WERI-Rb-1 (cell line): ENCODE measurements at places on chromosomes 7 and 10.

GRCh38 chr10:95221124-95221523 lies 27.1 kb downstream of the ACSM6 start:
- DNase-seq = no peak

DNA sequence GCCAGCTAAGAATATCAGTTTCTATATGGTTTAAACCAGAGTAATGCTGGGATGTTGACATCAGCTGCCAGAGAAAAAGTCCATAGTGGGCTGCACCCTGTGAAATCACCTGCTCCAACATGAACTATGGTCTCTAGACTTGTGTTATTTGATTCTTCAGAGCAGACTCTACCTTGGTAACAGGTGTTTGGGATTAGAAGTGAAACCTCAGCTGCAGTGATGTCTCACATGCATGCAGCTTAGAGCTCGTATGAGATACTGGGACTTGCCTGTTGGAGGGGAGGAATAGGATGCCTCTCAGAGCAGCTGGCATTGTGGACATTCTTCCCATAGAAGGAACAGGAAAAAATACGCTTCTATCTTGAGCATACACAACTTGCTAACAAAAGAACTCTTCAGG lies 287.1 kb upstream of the CSTF2T start:
- DNase-seq = no peak

DNA sequence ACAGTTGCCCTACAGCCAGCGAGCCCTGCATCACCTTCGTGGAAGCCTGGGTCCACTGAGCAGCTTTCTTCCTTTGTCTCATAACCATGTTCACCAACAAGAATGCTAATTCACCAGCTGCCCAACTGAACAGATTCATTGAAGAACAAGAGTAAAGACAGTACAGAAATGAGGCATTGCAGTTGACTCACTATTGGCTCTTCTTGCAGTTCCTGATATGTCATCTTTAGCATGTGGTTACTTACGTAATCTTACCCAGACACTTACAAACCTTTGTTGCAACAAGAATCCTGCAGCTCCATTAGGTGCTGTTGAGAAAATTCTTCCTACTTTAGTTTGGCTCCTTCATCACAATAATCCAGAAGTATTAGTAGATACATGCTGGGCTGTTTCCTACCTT lies 174.0 kb upstream of the TPK1 start:
- no peak for DNase-seq

DNA sequence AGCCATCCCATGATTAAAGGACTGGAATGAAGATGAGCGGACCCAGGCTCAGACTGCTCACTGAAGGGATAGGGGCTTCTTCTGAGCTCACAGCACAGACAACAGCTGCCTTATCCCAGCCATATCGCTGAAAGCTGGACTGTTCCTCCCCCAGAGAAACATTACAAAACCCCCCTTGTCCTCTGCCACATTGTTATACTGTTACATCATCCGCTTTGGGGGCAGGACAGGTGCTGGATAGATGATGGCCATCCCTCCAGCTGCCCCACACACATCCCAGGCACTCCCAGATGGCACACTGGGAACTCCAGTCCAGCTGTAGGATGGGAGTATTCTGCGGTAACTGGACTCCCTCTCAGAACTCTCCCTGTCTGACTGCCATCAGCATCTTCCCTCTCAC lies 58.7 kb upstream of the BTRC start:
- no peak for DNase-seq

GRCh38 chr7:155881471-155882350 lies 69.4 kb upstream of the SHH start:
- no peak for DNase-seq

DNA sequence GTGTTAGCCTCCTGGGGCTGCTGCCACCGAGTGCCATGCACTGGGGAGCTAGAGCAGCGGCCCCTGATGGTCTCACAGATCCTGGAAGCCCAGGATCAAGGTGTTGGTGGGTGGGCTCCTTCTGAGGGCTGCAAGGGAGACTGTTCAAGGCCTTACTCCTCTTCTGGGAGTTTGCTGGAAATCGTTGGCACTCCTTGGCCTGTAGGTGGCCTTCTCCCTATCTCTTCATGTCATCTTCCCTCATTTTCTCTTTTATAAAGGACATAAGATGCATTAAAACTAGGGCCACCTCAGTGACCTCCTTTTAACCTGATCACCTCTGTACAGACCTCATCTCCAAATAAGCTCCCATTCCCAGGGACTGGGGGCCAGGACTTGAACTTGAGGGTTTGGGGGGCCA lies 27.0 kb upstream of the ZNF862 start:
- no peak for DNase-seq

DNA sequence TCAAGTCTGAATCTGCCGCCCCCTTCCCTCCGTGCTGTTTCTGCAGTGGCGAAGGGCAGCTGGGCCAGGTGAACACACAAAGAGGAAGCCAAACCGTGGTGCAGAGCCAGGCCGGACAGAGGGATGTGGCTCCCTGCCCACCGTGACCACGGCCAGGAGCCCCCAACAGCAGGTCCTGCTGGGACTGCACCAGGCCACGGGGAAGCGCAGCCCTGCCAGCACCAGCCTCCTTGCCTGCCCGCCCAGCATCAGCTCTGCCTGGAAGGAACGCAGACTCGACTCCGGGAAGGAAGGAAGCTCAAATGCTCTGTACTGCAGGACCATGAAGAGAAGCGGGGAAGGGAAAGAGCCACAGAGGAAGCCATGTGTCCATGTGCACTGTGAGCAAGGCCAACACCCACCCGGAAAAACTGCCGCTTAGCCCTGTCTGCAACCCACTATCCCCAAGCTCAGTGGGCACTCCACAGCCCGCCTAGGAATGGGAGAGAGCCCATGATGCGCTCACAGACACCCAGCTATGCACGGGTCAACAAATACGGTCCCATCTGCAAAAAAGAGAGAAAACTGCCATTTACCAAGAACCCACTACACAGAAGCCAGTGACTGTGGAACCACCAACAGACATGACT lies 19.0 kb downstream of the GPER1 start:
- no peak for DNase-seq

DNA sequence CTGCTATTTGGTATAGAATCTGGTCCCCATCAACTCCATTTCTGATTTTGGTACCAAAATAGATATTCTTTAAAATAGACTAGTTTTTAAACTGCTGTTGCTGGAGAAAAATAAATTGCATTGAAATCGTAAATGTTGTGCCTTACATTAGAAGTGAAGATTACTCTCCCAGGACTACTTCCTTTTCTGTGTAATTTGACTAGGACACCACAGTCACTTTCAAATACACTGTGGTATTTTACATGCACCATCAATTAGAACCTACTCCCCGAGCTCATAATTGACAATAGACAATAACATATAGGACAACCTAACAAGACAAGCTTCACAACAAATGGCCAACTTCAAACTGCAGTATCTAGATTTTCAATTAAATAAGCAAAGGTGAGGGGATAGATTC lies 211.5 kb downstream of the DGKB start:
- DNase-seq = no peak

GRCh38 chr7:23918856-23919255 lies 208.8 kb downstream of the STK31 start:
- DNase-seq = no peak

DNA sequence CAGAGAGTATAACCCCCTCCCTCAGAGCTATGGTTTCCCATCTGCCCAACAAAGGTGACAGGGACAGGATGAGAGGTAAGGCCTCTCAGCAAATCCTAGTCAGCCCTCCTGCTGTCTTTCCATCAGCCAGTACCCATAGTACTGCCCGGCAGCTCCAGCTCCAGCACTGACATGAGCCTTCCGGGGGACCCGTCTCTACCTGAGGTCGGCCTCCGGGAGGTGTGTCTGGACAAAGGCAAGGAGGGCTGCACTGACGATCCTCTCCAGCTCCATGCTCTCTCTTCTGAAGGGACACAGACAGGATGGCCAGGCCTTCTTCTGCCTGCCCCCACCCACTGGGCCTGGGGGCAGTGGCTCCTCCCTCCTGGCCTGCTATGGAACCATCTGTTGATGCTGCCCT lies 4.3 kb downstream of the FBXL15 start:
- no peak for DNase-seq

DNA sequence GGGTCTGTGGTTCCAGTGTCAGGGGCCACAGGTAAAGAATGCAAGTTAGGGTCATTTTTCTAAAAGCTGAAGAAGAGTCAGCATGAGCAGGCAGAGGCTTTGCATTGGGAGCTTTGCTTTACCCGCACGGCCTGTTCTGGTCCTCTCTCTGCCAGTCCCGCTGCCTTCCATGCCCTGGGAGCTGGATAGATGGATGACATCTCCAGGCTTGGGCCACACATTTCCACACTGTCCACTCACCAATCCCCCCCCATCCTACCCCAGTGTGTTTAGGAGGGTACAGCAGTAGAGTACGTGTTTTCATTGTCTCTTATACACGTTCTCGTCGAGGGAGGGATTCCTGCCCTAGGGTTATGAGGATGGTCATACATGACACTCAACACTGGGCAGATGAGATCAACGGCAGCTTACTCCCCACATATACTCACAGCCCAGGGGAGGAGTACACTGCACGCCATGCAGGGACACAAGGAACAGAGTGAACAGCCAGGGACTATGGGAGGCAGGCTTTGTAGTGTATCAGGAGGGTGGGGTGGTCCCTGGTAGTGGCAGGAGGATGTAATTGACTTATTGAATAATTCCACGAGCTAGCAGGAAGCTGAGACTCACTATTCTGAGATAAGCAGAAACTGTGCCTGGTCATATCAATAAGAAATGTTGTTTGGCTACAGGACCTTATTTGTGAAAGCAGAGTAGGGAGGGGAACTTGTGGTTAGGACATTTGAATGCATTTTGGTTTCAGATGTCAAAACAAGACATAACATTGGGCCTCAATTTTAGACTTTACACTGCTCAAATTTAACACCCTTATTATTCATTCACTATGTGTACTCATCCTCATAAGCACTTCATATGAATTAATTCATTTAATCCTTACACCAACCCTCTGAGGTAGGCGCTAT lies 36.6 kb downstream of the PLPP4 start:
- DNase-seq = no peak

- no peak for DNase-seq
Measured at GRCh38 chr7:128906001-128906765, 4.3 kb downstream of the KCP start.

DNA sequence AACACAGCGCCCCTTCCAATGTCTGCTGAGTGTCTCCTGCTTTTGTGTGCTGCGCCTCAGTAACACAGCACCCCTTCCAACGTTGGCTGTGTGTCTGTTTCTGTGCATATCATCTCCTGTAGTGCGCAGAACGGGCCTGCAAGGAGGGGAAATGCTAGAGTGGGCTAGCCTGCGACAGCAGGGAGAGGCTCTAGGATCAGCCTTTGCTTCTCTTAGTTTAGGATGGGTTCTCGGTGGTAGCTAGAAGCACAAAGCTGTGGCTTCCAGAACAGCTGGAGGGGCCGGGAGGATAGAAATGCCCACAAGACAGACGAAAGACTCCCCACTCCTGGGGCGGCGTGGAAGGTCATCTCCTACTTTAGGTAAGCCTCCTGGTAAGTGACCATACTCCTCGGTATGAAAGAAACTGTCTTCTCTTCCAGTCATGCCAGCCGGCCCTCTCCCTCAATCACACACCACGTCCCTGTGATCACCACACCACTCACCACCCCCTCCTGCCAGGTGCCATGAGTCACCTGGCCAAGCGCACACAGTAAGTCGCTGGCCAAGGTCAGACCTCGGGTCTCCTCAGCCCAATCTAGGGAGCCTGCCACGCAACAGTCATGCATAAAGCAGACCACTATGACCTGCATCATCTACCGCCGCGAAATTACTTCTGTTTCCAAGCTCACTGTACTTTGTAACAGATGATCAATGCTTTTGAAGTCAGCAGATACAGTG lies 4.8 kb downstream of the PITRM1 start:
- DNase-seq = no peak

GRCh38 chr7:95593343-95593742 lies 3.0 kb downstream of the PDK4 start:
- DNase-seq = no peak

DNA sequence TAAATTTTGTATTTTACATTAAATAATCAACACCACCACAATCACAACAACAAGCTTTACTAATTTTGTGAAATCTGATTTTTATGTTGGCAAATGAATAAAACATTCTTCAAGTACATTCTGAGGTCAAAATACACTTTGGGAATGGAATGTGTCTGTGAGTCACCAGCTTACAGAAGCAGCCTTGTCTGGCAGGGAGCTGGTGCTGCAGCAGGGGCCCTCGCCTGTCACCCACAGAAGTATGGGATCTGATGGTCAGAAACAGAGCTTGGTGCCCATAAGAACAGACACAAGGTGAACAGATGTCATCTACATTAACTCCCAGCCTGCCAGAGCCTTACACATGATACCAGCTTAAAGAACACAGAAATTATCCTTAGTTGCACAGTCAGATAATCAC lies 496.9 kb downstream of the CCSER2 start:
- peak; percentile 77 for DNase-seq

- no peak for DNase-seq
Measured at GRCh38 chr7:19284136-19284535, 138.9 kb upstream of the FERD3L start.

DNA sequence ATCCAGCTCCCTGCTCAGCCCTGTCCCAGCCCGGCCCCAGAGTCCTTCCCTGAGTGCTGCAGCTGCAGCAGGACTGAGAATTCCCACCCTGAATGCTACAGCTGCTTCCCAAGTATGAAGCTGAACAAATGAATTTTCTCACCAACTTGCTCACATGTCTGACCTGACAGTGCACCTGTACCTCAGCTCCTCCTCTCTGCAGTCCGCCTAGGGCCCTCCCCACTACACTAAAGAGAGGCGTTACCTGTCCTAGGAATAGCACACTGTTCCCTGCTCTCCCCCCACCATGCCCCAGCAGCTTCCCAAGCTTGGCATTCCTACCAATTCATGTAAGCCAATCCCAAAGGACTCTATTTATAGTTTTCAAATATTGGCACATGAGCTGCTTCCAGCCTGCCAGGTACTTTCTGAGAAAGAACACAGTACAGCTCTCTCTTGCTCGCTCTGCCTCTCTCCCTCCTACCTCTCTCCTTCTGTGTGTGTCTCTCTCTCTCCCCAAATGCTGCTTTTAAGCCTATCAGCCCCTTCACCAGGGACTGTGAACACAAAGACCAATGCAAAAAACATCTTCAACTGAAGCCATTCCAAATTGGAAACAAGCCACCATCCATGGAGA lies 400.1 kb downstream of the TNS3 start:
- no peak for DNase-seq

DNA sequence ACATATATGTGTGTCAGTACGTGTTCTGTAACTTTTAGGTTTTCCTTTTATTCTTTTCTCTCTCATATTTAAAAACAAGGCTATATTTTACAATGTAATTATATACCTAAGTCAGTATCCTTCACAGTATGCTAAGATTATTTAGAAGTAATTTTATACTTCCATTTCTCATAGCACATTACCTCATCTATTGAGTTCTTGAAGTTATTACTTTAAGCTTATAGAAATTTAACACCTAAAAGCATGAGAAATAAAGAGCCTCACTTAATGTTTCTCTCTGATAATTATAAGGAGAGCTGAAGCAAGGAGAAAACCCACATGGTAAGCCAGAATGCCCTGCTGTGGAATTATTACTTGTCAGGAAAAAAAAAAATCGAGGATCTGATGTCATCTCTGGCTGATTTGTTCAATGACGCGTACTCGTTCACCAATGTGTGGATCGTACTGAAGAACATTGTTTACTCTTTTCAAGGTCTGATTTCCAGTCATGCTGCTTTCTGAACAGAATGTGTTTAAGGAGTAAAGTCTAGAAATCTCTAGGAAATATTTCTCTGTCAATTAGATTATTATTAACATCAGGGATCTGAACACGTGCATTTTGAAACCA lies 21.9 kb downstream of the CACNB2 start:
- no peak for DNase-seq

- no peak for DNase-seq
Measured at GRCh38 chr7:44432381-44432977, 58.0 kb downstream of the NUDCD3 start.
